ENCODE measurements at places on chromosomes 2 and 18.
A peak's percentile ranks its signal among the peaks of the same experiment; 100 is the strongest.

- peak; percentile 81 for DNase-seq
These were observed 60.3 kb upstream of the AGPS start for GRCh38 chr2:177332026-177332991.

GRCh38 chr2:121625953-121626352, 23.3 kb downstream of the CLASP1 start:
- DNase-seq, result no peak

GRCh38 chr2:96564026-96564425, 27.5 kb downstream of the ARID5A start:
- no peak for DNase-seq

- DNase-seq, result no peak
These were observed 31.1 kb downstream of the HDAC4 start for GRCh38 chr2:239369631-239370161.
